ENCODE measurements at places on chromosomes 6 and 20. TPM values are rescaled to one million over a fixed set of nuclear protein-coding genes. Genes with fewer than 3 reads are reported as not detected.

The OR2H2 gene
- total RNA-seq = not detected

The ADGRF4 gene
- total RNA-seq = 18.7 TPM

The HLA-DMA gene
- total RNA-seq = 3.0 TPM

The GTF2H4 gene
- total RNA-seq = 21.6 TPM

The CRISP2 gene
- total RNA-seq = not detected

The TSPO2 gene
- total RNA-seq = not detected

The LPA gene
- total RNA-seq = 0.10 TPM

The RAB23 gene
- 8.4 TPM for total RNA-seq

The HLA-DPB1 gene
- not detected for total RNA-seq

The NRSN1 gene
- total RNA-seq = not detected

The UTRN gene
- total RNA-seq = 13.9 TPM
